Cortex of kidney (tissue), 1 donor: ENCODE measurements at places on chromosomes 7 and 10.

- DNase-seq: no peak
Observed at GRCh38 chr10:105253515-105254212, 612.6 kb downstream of the SORCS3 start.

DNA sequence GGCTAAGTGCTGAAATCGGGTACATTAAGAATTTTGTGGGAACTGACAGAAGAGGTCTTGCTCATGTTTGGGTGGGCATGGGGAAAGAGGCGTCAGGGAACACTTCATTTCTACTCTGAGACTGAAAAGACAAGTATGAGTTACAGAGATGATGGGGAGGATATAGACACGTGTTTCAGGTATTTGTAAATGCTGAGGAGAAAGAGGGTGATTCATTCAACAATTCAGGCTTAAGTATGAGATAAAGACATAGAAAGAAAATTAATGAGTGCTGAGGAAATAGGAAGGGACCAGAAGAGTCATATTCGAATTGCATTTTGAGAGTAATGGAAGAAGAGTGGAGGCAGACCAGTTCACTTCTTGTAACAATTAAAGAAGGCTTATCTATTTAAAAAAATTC, 143.6 kb downstream of the HBP1 start:
- no peak for DNase-seq

DNA sequence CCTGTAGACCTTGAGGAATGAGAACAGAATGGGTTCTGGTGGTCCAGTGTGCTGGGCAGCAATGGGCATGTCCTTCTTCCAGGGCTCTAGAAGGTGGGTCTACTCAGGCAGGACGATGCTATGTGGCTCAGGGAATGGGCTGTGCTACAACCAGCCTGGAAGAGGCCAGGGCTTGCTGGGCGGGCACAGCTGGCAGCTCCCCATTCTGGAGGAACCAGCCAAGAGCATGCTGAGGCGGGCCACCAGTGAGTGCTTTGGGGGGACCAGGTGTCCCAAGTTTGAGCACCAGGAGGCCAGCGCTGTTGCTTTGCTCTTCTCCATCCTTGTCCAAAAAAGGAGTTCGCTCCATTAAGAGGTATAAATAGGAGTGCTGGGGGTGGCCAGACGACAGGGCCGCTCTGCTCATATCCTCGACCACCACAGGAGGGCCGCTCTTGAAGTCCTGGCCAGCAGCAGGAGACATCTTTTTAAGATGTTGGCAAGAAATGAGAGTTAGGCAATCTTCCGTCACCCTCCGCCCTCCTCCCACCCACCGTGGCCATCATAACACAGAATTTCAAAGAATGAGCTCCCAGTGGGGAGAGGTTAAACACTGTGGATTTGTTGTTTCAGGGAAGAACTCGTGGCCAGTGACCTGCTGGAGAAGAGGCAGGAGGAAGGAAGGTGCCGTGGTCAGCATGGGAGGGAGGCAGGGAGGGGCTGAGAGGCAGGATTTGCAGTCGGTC, 141.3 kb downstream of the GRK5 start:
- no peak for DNase-seq

DNA sequence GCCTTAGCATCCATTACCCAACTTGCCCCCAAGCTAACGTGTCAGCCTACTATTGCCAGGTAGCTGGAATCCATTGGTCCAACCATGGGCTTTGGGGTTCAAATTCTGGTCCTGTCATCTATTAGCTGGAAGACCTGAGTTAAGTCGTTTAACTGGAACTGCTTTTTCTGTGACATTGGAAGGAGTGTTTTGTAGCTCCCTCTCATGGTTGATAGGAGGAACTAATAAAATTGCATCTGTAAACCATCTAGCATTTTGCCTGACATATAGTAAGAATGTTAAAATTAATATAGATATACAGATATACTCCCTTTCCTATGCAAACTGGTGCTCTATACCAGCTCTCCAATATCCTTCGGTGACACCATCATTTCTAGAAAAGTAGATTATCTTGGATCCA, 23.8 kb upstream of the SLF2 start:
- DNase-seq: no peak

DNA sequence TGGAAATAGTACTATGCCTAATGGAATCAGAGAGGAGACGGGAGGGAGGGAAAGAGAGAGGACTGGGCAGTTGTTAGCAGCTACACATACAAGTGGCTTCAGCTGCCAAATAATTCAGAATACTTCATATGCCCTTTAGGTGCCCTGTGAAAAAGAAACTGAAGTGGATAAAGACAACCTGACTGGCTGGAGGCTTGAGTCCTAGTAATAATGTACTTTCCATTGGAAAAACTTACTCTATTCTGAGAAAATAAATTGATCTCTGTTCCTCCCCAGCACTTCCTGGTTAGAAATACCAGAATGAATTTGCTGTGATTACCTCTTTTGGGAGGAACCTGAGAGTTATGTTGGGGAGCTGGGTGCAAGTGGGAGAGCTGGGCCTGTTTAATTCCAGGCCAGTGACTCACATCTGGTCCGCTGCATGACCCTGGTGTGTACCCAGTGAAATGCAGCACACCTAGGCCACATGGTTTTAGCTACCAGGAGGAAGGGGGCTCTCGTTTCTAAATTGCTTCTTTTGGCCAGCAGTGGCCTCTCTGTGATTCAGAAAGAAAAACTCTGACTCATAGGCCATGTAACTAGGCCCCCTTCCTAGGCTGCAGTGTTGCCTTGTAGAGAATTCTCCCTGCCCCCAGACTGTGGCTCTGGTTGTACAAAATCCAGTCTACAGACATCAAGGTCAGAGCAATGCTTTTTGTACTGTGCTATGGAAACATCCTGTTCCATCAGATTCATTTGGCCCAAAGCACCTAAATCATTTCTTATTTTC, 6.5 kb downstream of the AGFG2 start:
- no peak for DNase-seq

- no peak for DNase-seq
Observed at GRCh38 chr10:95464280-95464679, 96.9 kb downstream of the SORBS1 start.

DNA sequence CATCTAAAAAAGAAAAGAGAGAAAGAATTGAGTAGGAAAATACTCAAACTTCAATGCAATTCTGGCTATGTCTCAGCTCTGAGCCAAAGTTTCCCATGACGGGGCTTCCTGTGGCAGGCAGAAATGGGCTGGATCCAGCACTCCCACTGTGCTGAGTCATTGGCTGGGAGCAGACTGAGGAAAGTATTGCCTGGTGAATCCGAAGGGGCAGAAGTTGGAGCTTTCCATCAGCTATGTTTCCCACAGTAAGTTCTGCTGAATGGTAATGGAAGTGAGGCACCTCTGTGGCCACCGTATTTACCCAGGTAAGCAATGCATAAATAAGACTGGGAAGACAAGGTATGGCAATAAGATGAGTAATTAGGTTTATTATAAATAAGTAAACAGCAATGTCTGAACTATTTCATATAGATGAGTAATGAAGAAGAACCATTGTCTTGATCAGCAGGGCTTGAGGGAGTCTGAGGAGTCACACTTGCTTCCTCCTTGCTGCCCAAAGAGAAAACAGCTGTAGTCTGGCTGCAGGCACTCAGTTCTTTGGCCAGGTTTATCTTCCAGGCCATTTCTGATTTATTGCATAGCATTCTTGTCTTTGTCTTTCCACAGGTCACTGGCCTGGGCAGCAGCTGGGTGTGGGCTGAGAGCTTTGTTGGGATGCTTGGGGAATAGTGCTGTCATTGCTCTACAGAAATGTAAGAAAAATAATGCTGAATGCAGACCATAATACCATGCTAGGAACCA, 255.3 kb downstream of the DNAJB9 start:
- DNase-seq: no peak

DNA sequence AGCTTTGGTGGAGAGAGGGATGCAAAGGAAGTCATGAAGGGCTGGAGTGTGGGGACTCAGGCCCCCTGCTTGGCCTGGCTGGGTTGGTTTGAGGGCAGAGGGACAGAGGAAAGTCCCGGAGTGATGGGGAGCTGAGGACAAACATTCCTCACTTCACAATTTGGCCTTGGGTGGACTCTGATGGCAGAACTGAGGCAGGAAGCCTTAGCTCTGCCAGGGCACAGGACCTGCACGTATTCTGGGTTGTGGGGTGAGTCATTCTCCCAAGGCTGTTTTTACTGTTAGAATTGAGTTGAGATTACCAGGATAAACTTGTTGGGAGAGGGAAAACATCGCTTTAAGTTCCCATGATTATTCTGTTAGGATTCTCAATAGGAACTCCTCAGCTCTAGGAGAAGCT, 2.6 kb downstream of the GOLGA7B start:
- DNase-seq: no peak

GRCh38 chr10:91415816-91416215, 5.7 kb downstream of the HECTD2 start:
- DNase-seq: no peak

DNA sequence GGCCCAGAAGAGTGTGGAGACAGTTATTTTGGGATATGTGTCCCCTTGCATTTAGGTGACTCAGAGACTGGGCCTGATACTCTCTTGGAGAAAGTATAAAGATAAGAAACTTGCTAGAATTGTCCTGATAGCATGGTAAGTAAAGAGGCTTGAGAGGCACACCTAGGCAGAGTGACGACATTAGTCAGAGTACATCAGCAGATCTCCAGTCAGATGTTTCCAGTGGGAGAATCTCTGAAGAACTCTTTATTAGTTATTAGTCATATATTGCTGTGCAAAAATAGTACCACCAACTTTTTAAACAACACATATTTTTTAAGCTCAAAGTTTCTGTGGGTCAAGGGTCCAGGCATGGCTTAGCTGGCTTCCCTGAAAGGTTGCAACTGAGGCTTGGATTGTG, 182.6 kb downstream of the NEBL start:
- no peak for DNase-seq

DNA sequence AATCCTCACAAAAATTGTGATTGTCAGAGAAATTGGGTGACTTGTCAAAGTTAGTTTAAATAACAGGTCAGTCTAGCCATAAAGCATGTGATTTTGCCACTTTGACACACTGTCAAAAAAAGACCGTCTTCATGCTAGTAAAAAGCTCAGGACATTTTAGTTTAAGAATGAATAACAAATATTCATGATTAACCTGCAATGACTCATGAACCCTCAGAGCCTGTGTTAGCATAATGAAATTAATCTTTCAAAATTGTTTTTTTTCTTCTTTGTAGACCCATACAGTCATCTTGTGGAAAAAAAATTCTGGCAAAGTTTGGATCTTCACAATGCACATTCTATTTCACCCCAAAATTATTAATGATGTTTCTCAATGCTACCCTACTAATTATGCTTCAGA, 255.2 kb upstream of the POT1 start:
- no peak for DNase-seq

- DNase-seq: no peak
Observed at GRCh38 chr10:62638062-62638477, 166.4 kb upstream of the ADO start.

- no peak for DNase-seq
Observed at GRCh38 chr7:148963583-148964482, 64.5 kb downstream of the PDIA4 start.

DNA sequence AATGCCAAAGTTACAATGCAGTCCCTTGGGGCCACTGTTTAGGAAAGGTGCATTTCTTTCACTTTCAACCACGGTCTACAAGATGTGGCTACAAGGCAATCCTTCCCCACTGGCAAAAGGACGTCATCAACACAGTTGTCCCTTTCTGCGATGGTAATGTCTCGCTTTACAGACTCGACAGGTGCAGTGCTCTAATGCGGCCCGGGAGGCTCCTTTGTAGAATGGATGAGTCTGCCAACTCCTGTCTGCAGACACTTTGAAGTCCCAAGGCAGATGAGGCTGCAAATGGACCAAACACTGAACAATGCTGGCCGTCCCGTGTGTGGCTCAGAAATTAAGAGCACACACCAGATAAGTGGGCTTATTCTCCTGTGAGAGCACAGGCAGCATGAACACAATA, 133.7 kb downstream of the PIP4K2A start:
- no peak for DNase-seq

DNA sequence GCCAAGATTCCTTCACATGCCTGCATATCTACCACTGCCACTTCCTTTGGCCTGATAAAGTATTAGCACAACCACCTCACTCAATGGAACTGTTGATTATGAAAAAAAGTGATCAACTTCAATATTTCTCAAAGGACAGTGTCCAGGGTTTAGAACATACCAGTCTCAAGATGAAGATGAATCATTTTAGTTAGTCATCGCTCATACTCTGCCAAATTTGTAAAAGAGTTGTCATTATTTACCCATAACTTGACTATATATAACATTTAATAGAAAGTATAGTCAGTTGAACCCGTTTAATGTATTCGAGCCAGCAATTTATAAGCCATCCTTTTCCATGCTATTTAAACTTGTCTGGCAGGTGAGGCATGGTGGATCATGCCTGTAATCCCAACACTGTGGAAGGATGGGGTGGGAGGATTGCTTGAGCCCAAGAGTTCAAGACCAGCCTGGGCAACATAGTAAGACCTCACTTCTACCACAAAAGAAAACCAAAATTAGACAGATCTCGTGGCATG, 33.2 kb downstream of the SPAM1 start:
- no peak for DNase-seq

DNA sequence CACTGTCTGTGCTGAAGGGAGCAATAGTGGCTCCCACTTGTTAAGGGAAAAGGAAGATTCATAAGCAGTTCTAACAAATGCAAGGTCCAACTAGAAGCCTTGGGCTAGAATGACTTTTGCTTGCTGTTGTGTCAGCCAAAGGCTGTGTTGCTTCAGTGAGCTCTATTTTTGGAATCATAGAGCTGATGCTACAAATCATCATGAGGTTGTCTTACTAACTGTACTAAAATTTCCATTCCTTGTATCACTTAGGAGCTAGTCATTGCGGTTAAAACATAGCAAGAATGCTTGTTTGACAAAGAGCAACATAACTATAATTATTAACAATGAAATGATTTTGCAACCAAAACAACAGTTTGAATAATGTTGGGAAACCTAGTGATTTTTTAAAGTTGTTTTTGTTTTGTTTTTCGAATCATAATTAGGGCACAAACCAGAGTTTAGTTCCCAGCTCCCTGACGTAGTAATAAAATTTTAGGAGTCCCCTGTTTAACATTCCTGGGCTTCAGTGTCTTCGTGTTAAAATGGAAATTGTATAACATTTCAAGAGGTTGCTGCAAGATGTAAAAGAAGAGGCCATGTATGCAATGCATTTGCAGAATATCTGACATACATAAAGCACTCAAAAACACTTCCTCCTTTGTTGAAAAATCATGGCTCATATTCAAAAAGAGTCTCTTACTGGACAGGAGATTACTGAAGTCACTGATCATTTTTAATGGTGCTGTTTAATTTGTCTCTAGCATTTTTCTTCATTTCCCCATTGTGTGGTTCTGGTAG, 183.4 kb downstream of the MACC1 start:
- DNase-seq: no peak

- DNase-seq: no peak
Observed at GRCh38 chr10:77168861-77169260, 468.7 kb downstream of the KCNMA1 start.

DNA sequence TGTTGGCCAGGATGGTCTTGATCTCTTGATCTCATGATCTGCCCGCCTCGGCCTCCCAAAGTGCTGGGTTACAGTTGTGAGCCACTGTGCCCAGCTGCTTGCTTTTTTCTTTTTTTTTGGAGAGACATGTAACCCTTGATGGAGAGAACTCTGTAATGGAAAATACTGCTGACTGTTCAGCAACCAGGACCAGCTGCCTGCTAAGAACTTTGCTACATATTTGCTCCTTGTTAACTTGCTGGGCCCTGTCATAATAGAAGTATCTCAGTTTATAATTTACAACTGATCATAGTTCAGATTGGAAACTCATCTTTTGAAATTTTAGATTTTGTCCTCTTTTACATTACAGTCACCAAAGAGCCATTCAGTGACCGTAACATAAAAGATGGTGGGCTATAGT, 34.9 kb downstream of the TASOR2 start:
- no peak for DNase-seq
